ENCODE measurements at places on chromosomes 5 and 9.
A peak's percentile ranks its signal among the peaks of the same experiment; 100 is the strongest.

DNA sequence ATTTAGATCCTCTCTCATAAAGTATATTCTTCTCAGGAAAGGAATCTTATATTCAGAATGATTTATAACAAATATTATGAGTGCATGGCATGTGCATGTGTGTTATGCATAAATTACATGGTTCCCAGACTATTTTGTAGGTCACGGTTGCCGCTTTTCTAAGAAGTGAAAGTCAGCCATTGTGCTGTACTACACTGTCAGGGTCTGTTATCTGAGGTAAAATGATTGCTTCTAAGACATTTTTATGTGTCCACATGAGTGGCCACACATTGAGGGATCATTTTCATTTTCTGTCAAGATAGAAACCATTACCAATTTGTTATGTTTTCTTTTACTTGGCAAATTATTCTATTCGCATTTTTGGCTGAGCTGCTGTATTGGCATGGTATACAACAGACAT is 210.8 kb downstream of the CWC27 start:
- DNase-seq, result no peak

DNA sequence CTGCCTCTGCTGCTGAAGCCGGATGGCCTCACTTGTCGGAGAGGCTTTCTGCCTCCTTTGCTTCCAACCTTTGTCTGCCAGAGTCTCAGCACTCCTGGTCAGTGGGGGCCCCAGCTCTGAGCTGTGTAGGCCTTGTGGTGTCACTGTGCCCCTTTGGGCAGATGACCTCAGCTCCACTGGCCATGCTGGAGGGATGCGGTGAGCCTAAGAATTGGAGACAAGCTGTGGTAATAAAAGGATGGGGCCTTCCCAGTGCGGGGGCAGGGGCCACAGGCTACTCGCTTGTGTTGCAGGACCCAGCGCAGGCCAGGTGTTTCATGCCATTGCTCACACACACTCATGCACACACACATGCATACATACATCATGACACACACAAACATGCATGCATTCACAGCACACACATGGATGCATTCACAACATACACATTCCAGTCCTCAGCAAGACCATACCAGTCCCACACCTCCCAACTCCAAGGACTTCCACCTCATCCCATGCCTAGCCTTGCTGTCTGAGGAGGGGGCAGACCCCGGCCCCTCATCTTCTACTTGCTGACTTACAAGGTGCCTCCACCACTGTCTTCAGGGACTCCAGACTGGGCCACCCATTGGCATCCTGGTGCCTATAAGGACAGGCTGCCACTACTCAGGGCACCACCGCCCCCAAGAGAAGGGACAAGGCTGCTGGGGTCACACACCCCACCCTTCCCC is 237.7 kb downstream of the SYK start:
- no peak for DNase-seq

- DNase-seq, result no peak
Observed at GRCh38 chr5:119291056-119291455, 64.8 kb upstream of the TNFAIP8 start.

DNA sequence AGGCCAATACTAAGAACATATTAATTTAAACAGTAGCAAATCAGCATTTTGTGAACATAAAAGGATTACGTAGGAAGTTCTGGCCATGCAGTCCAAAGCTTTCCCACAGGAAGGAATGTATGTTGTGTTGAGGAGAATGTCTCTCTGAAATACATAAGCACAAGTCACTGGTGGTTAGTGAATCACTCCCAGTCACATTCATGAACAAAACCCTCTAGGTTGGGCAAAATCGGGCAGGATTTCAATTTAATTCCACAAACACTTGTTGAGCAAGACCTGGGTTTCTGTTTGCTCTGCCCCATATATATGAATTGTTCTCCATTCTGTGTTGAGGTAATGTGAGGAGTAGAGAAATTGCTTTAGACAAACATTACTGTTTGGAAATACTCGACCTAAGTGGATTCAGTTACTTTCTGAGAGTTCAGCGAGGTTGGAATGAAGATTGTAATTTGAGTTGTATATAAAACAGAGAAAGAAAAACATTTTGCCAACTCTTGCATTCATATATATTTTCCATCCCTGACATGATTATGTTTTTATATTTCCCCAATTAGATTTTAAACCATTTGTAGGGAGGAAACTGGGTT is 127.6 kb upstream of the RPS23 start:
- no peak for DNase-seq

DNA sequence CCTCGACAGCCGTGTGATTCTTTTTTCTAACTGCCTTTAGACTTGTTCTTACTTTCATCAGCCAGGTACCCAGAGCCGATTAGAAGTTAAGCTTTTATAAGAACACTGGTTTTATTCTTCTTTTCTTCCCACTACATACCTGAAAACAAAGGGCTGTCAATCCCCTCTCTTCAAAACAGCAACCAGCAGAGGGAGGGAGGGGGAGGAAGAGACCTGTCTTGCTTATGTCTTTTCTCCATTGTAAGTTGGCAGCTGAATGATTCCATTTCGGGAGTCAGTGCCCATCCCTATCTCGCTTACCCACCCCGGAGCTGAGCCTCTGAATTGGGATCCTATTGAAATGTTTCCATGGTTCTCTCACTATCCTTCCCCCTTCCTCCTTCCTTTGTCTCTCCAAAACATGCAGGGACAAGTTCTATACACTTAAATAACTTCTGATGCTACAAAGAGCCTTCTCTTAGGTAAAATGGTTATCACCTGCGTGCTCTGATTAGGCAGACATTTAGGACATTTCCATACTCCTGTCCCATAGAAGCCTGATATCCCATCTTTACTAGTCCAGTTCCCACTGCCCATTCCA is 83.9 kb upstream of the WWC1 start:
- DNase-seq, result no peak

- DNase-seq, result no peak
Observed at GRCh38 chr5:80655231-80655774, 520 bp upstream of the DHFR start.

GRCh38 chr9:19216466-19216865 is 14.0 kb upstream of the DENND4C start:
- no peak for DNase-seq

- peak; percentile 81 for DNase-seq
Observed at GRCh38 chr5:79513704-79514390, at the start of gene HOMER1. Gene HOMER1, minus strand, starts transcription at chr5:79514134. Its CDS starts 1,360 bp downstream, at chr5:79512774.

GRCh38 chr5:126199467-126199866 is 223.7 kb upstream of the GRAMD2B start:
- no peak for DNase-seq

DNA sequence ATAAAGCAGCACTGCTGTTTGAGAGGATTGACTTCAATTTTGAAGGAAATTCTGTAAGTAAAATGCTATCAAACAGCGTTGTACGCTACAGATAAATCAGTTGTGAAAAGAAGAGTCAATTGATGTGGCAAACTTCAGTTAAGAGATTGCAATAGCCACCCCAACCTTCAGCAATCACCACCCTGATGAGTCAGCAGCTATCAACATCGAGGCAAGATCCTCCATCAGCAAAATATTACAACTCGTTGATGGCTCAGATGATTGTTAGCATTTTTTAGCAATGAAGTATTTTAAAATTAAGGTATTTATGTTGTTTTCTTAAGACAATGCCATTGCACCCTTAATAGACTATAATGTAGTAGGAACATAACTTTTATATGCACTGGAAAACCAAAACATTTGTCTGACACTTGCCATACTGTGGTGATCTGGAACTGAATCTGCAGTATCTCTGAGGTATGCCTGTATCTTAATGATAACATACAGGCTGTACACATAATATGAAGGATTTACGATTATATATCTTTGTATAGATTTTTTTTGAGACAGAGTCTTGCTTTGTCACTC is 47.5 kb downstream of the VPS13A start:
- no peak for DNase-seq

- DNase-seq, result no peak
Observed at GRCh38 chr5:151199581-151200185, 24.2 kb downstream of the CCDC69 start.

DNA sequence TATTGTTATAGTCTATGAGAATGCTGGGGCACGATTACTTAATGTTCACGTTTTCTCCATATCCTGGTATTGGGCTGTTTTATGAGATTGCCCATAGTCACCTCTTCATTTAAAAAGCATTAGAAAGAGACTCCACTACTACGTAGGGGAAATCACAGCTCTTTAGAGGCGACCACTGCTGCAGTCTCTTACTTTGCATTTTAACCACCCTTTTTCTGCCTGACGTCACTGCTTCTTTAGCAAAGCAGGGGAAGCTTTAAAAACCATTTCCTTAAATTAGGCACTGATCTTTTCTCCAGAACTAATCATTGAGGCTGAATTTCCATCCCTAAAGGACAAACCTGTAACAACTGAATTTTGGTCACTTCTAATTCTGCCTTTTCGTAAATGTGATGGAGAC is 38.9 kb downstream of the ZNF608 start:
- DNase-seq, result no peak

DNA sequence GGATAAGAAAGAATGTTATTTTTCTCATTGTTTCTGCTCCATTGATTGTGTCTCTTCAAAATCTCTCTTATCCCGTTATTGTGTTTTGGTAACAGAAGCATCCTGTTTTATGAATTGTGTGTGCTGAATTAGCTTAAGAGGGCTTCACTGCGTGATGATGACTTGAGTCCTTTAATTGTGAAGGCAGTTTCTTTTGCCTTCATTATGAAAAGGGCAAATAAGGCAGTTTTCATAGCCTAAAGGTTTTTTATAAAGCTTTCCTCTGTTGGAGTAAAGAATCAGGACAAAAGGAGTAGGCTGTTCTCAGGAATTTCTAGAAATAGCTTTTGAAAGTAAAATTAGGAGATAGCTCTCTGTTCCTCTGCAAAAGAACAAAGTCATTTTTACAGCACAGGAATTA is 169.8 kb downstream of the FOCAD start:
- DNase-seq, result no peak

GRCh38 chr5:479566-480319 is 36.8 kb downstream of the EXOC3 start:
- no peak for DNase-seq

GRCh38 chr5:97096846-97097245 is 45.6 kb downstream of the LIX1 start:
- no peak for DNase-seq

DNA sequence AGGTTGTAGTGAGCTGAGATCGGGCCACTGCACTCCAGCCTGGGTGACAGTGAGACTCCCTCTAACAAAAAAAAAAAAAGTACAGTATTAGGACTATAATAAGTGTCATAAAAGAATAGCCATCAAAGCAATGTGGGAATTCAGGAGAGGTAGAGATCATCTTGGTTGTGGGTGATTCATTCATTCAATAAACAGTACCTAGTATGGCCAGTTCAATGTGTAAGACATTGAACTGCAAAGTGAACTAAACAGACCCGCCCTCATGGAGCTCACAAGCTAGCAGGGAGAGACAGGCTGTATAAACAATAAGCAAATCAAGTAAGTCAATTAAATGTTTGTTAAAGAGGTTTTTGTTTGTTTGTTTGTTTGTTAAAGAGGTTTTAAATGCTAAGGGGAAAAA is 146.1 kb upstream of the RANBP3L start:
- DNase-seq, result no peak

DNA sequence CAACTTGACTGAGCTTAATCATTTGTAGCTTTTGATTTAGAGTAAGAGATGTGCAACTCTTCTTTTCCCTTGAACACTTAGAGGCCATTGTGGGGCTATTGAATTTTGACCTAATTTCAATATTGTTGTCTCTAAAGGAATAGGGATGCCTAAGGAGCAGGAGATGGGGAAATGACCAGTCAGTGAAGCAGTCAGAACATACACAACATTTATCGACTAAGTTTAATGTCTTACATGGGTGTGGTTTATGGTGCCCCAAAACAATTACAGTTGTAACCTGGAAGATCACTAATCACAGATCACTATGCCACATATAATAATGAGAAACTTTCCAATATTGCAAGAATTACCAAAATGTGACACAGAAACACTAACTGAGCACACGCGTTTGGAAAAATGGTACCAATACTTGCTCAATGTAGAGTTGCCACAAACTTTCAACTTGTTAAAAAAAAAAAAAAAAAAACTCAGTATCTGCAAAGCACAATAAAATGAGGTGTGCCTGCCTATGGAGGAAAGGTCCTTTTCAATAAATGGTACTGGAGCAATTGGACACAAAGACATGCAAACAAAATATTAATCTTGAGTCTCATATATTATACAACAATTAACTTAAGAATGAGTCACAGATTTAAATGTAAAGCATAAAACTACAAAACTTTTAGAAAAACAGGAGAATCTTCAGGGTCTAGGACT is 189.6 kb upstream of the RAD23B start:
- no peak for DNase-seq

- DNase-seq, result no peak
Observed at GRCh38 chr5:123949807-123950340, 437.9 kb downstream of the CSNK1G3 start.

- no peak for DNase-seq
Observed at GRCh38 chr5:75055727-75056144, 3.4 kb upstream of the GCNT4 start.

GRCh38 chr9:117744856-117745389 is 40.7 kb downstream of the TLR4 start:
- DNase-seq, result peak; percentile 3

- DNase-seq, result no peak
Observed at GRCh38 chr5:61159070-61159469, 3.2 kb downstream of the SMIM15 start.

DNA sequence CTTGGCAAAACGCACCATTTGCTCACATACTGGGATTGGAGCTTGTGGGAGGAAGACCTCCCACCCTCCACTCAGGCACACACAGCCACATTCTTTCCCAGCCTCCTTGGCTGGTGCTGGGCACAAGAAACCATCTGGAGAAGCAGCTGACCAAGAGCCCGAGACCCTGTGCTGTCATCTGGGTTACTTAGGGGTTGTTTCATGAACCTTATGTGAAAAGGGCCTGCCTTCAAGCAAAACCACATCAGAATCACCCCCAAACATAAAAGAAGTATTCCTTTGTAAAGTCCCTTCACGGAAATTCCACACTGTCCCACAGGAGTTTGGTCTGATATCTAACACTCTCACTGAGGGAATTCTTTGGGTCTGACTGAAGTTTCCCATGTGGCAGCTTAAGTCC is 172.1 kb downstream of the NR3C1 start:
- DNase-seq, result no peak

Measured in stimulated activated CD4-positive, alpha-beta T cell treated with anti-CD3 and anti-CD28 coated beads, Interleukin-15, amount 100 ng/mL, for 24 hours (primary cell).